Keratinocyte (primary cell): ENCODE measurements at places on chromosomes 1 and 21.

DNA sequence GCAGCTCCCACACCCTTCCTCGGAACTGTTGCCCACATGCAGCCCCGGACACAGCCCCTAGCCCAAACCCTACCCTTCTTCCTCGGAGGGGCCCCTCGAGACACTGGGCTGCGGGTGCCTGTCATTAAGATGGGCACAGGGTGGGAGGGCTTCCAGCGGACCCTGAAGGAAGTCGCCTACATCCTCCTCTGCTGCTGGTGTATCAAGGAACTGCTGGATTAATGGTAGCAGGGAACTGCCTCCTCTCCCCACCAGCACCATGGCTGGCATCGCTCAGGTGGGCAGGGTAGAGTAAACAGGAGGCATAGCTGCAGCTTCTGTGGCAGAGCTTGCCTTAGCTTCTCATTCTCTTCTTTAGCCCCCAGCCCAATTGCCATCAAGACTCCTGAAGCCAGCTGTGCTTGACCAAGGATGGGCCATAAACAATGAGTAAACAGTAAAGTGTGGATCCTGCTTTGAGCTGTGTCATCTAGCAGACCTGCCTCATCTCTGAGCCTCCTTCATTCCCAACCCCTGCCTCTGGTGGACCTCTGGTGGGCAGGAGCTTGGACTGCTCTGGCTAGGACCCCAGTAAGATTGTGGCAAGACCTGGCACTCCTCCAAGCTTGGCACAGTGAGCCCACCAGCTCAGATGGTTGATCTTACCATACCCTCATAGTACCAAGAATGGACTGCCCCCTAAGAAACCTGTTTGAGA, at the start of gene LENEP:
LENEP (plus strand) TSS at position 15 of the 697 bp plus-strand sequence; CDS start at position 37, 22 bp downstream.
- H3K4me1 ChIP-seq = no peaks in the 10 kb centered on the region
- no peak for DNase-seq

DNA sequence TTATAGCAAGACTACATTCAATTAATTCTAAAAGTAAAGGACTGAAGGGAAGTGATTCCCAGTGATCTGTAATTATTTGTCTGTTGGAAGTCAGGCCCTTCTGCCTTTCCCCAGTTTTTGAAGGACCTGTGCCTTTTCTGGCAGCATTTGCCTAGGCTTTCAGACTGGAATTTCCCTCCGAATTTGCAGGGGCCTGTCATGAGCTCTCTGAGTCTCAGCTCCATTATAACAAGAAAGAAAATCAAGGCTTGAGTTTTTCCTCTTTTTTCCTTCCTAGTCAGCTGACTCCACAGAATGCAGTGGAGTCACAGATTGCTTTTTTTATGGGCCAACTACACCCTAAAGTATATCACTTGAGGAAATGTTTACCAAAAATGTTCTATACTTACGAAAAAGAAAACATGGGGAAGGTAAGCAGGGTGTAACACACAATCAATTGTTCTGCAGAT, 1.1 kb downstream of the NR5A2 start:
- peaks cover 6% of the 10 kb centered on the region for H3K4me1 ChIP-seq
- no peak for DNase-seq
- H3K36me3 ChIP-seq = no peaks in the 10 kb centered on the region
- H3K27ac ChIP-seq = no peak overlapping the region

- peaks cover 7% of the 10 kb centered on the region for H3K4me1 ChIP-seq
- no peaks in the 10 kb centered on the region for H3K27me3 ChIP-seq
- no peak overlapping the region for H3K4me3 ChIP-seq
- DNase-seq = no peak
Observed at GRCh38 chr1:173451981-173452380, 25.2 kb upstream of the PRDX6 start.

GRCh38 chr1:167110586-167110985, 16.7 kb downstream of the STYXL2 start:
- H3K4me1 ChIP-seq = peaks cover 3% of the 10 kb centered on the region
- no peak for DNase-seq
- no peak overlapping the region for H3K4me3 ChIP-seq

- DNase-seq = no peak
- H3K4me1 ChIP-seq = no peaks in the 10 kb centered on the region
- H3K36me3 ChIP-seq = no peaks in the 10 kb centered on the region
- no peak overlapping the region for H3K27ac ChIP-seq
Observed at GRCh38 chr1:204663644-204664383, 21.7 kb downstream of the LRRN2 start.
